Activated B cell treated with CpG ODN at 0.5 μM for 24 hours (primary cell): ENCODE measurements at places on chromosomes 3 and 15.

- DNase-seq: no peak
Observed at GRCh38 chr15:79987569-79987955, 16.6 kb upstream of the BCL2A1 start.

DNA sequence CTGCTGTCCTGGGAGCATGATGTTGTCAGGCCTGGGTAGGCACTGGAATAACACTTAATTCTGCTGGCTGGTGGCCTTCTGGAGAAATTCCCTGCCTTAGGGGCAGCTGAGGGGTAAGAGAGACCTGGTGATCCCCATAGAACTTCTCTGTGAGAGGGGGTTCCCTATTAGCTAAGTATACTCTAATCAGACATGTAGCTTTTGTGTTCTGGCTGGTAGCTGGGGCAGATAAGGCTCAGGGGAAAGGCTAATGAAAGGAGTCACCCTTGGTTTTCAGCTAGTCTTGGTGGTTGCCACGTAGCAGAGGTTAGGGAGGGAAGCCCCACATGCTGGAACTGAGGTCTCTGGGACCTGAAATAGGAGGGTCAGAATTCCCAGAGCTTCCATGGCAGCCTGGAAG lies 952 bp upstream of the HDDC3 start:
- no peak for DNase-seq

DNA sequence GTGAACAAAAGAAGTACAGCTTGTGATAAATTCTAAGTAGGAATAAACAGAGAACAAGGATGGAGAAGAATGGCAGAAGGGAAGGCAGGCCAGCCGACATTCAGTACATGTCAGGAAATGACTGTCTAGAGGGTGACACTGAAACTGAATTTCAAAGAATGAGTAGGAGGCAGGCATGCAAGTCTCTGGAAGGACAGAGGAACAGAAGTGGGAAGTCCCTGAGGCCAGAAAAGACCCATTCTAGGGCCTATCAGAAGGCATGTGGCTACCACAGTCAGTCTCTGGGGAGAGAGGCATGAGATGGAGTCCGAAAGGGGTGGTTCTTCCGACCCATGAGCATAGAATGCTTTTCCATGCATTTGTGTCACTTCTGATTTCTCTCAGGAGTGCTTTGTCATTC lies 243.5 kb upstream of the UBE2E2 start:
- DNase-seq: no peak

GRCh38 chr15:77528290-77528967 lies 104.3 kb downstream of the LINGO1 start:
- no peak for DNase-seq

GRCh38 chr3:111594781-111595180 lies 365 bp downstream of the ZBED2 start:
- DNase-seq: no peak

GRCh38 chr15:41558400-41559238 lies at the start of gene TYRO3:
TYRO3 (plus strand) TSS chr15:41559212; CDS start chr15:41559258, 46 bp downstream.
- DNase-seq: peak; percentile 59

DNA sequence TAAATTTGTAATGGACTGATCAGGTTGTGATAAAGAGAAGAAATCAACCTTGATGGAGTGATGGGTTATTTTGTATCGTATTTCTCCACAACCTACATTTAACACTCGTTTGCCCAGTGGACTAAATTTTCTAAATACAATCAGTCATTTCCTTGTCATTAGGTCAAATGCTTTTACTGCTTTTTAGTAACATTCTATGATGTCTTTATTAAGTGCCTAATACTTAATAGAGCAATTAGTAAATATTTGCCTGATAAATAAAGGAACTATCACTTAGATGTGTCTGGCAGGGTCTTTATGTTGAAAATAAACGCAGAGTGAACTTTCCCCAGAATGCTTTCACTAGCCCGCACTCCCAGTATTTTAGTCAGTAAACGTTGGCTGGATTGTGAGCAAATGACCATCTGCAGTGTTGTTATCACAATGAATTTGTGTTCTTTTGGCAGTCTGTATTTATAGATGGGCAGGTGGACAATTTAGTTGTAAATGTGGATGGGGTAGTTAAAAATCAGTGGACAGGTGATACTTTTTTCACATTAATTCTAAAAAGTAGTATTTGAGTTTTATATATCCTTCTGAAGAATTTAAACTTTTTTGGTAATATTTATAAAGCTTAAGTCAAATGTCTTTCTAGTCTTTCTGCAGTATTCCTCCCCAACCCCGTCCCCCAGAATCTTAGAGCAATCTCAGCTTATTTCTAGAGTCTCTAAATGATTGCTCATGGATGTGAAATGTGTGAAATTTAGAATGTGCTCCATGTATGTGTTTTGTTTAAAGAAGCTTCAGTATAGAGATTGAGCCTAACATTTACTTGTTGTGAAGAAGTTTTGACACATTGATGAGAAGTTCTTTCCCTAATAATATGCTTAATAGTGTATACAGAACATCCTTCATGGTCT lies 4.9 kb downstream of the USP3 start:
- no peak for DNase-seq

DNA sequence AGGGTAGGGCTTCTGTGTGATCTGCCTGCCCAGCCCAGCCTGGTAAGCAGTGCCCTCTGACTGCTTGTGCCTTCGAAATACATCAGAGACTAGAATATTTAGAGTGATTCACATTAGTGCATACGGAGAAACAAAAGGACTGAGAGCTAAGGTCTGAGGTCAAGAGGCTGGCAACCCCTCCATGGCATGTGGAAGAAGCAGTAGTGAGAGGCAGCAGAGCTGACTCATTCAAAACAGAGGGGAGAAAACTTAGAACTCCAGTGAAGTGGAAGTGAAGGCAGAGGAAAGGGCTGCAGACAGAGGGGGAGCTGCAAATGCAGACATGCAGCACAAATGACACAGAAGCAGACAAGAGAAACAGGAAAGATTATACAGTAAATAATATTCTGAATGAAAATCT lies 61.6 kb downstream of the ULK4 start:
- no peak for DNase-seq

DNA sequence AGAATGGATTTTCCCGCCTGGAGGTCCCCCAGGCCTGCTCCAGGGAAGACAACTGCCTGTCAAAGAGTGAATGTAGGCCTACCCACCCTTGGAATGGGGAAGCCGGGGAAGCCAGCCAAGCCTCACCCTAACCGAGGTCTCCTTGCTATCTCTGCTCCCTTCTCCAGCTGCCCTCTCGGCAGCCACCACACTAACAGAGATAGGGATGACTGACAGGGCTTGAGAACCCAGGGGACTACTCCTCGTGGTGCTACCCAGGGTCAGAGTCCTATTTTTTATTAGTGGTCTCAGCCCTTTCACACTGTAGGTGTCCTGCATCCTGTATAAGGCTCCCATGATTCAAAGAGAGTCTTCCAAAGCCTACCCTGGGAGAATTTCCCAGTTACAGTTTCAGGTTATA lies 160.6 kb upstream of the CHRM5 start:
- DNase-seq: no peak

GRCh38 chr3:138799822-138800221 lies 34.9 kb downstream of the PIK3CB start:
- DNase-seq: no peak

DNA sequence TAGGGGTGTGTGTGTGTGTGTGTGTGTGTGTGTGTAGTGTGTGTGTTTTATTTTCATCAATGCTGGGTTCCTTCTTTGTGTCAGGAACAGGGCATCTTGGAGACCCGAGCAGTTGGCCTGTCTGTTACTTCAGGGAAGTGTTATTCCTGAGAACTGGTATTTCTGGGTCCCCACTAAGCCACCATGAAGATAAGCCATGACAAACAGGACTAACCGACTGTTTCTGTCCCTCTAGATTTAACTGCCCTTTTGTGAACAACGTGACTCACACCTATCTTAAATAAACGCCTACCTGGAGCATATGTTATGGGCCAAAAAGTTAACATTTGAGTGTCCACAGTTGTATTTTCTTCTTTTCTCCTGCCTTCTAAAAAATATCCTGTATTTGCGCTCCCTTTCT lies 19.5 kb downstream of the SIDT1 start:
- DNase-seq: no peak

DNA sequence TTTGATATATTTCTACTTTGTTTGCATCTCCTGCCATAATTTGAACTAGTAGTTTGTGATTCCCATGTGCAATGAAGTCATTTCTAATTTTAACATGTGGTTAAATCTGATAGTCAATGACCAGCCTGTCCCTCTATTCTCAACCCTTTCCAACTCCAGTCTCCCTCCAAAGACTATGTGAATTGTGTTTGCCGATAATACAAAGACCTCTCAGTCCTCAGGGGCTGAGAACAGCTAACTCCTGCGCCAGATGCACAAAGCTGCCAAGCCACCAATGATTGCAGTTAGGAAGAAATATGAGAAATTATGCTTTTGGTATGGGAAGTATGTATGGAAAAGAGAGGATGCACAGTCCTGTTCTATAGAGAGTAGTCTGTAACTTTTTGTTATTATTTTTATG lies 54.0 kb downstream of the KCNH8 start:
- no peak for DNase-seq

GRCh38 chr3:41482134-41482533 lies 282.8 kb downstream of the CTNNB1 start:
- no peak for DNase-seq

DNA sequence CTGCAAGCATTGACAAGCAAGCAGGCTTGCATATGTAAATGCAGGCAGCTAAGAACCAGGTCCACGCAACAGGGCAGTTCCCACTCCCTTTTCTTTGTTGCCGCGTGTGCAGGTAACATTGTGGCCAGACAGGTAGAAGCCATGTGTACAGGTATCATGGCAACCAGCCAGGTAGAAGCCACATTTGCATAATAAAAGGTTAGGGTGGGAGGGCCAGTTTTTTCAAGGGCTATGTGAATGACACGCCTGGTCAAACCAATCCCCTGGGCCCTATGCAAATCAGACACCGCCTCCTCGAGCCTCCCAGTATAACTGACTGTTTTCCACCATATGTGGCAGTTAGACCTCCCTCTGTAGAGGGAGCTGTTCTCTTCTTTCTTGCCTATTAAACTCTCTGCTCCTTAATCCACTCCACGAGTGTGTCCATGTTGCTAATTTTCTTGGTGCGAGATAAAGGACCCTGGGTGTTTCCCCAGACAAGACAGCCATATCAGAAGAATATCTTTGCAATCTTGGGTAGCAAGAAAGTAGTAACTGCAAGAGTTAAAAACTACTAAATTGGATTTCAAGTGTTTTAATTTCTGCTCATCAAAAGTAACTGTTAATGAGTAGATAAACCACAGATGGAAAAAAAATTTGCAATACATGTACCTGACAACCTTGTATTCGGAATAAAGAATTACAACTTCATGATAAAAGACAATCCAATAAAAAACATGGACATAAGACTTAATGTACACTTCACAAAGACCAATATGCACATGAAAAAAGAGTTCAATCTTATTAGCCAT lies 21.8 kb downstream of the PCOLCE2 start:
- no peak for DNase-seq

GRCh38 chr3:153313302-153313965 lies 151.4 kb downstream of the RAP2B start:
- no peak for DNase-seq

DNA sequence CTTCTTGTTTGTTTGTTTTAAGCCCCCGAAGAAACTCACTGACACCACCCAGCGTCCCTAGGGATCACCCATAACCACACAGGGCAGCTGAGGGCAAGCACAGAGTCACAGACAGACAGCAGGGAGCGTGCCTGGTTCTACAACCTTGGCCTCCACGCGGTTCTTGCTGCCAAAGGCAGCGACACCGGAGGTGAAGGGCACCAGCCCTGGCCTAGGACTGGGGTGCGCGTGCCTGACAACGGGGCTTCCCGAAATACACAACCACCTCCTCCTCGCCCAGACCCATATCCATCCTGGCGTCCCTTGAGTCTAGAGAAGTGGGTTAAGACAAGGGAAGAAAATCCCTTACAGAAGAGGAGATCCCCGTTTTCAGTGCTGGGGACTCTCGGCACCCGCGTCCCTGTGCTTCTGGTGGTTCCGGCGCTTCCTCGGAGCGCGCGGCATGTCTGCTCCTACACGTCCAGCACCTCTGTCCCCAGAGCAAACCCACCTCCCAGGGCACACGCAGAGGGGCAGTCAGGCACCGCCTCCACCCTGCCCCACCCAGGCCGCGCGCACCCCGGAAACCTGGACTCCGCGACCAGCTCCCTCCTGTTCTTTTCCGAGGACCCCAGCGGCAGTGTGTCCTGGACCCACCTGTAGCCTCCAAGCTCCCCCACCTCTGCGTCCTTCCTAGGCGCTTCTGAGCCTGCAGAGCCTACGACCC lies 911 bp downstream of the RFTN1 start:
- DNase-seq: peak; percentile 68

GRCh38 chr15:20340931-20341661 lies 200.5 kb downstream of the GOLGA6L6 start:
- DNase-seq: peak; percentile 29
